ENCODE measurements at places on chromosomes 11 and 22.

GRCh38 chr11:125069008-125069407, 5.9 kb downstream of the SLC37A2 start:
- no peak for DNase-seq

- DNase-seq = no peak
These were observed 44.9 kb downstream of the ALG9 start for GRCh38 chr11:111826322-111826950.

- DNase-seq = no peak
These were observed 51.1 kb downstream of the MCM5 start for GRCh38 chr22:35450824-35451569.

DNA sequence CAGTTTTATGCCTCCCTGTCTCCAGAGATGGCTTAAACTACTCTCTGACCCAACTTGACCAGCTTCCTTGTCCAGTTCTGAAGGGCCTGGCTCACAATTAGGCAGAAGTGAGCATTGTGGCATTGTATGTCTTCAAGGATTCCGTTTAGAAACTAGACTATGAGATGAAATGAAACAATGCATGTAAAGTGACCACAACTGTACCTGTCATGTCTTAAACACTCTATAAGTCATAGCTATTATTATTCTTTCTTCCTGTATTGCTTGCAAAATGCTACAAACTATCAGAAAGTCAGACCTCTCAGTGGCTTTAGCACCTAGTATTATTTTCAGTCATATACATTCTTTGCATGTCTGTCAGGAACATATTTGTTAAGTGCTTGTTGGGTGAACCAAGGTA, 127.9 kb upstream of the MTMR2 start:
- no peak for DNase-seq

DNA sequence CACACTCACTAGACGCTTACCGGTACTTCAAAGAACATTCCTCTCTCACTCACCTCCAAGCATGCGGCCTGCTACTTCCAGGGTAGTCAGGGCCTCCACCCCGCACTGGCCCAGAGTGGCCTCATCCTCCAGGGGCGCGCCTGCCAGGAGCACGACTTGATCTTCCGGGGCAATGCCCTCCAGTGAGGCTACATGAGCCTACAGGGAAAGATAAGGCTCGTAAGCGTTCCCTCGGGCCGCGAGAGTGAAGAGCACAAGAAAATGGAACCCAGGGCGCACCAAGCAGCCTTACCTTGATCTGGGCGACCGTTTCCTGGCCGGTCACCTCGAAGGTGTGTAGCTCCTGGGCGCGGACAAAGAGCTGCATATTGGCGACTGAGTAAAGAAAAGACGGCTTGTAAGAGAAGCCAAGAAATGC, 478 bp downstream of the FAU start:
- no peak for DNase-seq

- no peak for DNase-seq
These were observed 101.2 kb downstream of the NAT10 start for GRCh38 chr11:34206407-34207300.

DNA sequence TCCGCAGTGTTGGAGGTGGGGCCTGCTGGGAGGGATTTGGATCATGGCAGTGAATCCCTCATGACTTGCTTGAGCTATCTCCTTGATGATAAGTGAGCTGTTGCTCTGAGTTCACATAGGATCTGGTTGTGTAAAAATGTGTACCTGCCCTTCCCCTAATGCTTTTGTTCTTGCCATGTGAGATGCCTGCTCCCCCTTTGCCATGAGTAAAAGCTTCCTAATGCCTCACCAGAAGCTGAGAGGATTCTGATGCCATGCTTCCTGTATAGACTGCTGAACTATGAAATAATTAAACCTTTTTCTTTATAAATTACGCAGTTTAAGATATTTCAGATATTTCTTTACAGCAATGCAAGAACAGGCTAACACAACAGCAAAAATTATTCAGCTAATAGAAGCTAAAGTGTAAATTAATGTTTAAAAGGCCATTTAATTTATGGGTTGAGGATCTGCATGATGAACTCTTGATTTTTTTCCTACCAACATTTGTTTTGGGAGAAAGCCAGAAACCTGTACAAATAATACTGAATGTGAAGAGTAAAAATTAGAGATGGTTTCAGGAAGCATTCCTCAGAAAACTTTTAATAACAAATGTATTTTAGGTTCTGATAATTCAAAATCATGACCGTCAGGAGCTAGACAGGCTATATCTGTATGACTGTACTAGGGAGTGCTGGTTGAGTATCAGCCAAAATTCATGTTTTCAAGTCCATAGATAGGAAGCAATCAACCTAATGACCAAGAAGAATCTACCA, 177.5 kb upstream of the GRIA4 start:
- no peak for DNase-seq

DNA sequence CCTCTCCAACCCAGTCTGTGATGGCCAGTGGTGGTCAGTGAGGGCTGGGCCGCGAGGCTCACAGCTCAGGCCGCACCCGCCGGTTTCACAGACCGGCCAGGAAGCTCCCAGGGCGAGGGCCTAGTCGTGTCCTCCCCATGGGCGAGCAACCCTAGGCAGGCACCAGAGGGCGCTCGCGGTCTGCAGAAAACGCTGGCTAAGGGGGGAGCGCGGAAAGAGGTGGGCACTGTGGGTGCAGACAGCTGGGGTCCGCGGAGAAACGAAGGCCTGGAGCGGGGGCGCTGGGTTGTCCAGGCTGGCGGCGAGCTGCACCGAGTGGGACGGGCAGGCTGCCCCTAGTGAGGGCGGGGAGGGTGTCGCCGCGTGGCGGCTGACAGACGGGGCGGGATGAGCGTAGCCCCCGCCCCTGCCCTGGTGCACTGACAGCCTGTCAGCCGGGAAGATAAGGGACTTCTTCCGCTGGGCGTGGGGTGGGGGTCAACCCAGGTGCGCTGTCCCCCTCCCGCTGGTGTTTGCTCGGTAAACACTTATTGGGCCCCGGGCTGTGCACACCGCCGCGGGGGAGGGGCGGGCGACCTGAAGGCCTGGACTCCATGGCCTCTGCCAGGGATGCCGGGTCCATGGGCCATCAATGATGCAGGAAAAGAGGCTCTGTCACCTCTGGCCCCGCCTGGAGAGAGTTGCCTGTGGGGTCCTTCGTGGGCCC, 7.5 kb downstream of the GP1BB start:
- DNase-seq = peak; percentile 83

DNA sequence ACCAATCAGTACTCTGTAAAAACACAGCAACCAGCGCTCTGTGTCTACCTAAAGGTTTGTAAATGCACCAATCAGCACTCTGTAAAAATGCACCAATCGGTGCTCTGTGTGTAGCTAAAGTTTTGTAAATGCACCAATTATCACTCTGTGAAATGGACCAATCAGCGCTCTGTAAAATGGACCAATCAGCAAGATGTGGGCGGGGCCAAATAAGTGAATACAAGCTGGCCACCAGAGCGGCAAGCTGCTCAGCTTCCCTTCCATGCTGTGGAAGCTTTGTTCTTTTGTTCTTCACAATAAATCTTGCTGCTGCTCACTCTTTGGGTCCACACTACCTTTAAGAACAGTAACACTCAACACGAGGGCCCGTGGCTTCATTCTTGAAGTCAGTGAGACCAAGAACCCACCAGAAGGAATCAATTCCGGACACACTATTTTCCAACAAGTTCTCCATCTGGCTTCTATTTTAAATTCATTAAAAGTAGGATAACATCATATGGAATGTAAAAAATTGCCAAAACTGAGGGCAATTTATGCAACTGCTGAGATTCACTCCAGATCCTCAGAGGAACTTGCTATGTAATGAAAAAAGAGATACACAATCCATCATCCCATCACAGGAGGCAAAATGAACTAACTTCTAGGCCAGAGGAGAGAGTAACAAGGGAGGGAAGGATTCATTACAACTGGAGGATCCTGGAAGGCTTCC, 3.1 kb upstream of the PANX1 start:
- DNase-seq = no peak

GRCh38 chr11:61616434-61616833, 35.6 kb upstream of the SYT7 start:
- DNase-seq = no peak

DNA sequence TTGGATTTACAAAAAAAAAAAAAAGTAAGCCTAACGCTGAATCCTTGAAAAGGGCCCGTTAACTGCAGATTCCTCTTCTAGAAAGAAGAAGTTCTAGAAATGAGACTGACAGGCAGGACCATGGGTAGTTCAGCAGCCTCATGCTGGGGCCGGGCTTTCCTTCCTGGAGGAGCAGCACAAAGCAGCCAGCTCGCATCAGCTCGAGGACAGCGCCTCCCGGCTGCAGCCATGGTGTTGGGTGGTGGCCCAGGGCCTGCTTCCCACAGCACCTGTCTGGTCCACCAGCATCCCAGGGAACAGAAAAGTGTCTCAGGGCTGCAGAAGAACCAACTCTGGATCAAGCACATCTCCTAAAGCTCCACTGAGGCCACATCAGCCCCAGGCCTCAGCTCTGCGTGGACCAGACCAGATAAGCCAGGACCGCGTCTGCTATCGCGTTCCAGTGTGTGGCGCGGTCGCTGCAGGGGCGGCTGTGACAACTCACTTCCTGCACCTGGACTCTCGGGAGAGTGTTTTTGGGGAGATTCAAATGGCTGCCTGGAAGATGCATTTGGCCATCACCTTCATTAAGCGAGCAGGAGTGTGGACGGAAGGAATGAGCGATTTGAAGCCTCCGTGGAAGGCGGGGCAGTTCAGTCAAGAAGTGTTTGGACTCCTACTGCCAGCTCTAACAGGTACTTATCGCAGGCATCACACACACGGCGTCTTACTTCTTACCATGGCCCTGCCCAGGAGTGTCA, 53.5 kb downstream of the MYH9 start:
- peak; percentile 41 for DNase-seq

GRCh38 chr22:46812034-46812605, 49.7 kb downstream of the TBC1D22A start:
- no peak for DNase-seq

DNA sequence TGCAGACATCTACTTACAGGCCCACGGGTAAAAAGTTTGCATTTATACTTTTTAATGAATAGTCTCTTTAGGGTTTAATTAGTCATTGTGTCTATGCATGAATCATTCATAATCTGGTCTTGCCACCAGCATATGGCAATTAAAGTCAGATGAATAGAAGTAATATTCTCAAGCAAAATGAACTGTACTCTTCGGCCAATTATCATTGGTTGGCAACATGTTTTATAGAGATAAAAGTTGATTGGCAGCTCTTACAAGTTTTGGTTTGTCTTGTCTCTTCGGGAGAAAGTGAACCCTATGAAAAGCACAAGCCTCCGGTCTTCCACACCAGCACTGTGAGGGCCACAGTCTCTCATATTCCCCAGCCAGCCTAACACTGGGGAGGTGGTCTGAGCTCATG, 97.8 kb downstream of the OSBP2 start:
- DNase-seq = no peak

DNA sequence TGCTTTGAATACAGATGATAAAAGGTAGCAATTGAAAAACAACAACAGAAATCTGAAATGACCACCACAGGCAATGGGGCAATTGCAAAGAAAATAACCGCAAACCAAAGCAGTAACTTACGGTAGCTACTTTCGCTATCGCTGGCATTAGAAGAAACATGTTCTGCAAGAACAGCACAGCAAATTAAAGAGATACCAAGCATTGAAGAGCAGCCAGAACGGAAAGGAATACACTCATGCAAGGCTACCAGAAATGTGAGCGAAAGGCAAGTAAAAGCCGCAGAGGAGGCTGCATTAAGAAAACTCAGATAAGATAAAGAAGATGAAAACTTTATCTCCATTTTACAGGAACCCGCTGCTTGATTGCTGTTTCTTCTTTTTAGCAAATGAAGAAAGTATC, 194.1 kb upstream of the CCDC90B start:
- DNase-seq = no peak

- DNase-seq = no peak
These were observed 15.0 kb upstream of the GNB1L start for GRCh38 chr22:19869497-19870152.

DNA sequence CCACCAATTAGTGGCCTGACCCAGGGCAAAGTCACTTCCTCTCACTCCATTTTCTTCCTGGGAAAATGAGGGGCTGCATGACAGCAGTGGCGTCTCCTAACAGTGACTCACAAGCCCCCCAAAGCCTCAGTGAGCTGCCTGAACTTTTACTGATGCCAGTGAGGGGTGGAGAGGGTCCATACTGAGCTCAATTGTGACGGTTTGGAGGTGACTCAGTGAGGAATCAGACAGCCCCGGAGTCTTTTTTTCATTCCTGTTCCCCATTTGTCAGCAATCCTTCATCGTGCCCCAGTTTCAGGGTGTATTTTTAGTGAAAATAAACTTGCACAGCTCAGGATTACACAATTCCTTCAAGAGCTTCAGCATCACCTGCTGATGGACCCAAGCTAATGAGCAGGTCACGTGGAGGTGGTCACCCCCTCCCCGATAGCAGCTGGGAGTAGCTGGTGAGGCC, 30.1 kb upstream of the RASD2 start:
- no peak for DNase-seq

- no peak for DNase-seq
These were observed 24.7 kb downstream of the TPCN2 start for GRCh38 chr11:69073469-69073868.

DNA sequence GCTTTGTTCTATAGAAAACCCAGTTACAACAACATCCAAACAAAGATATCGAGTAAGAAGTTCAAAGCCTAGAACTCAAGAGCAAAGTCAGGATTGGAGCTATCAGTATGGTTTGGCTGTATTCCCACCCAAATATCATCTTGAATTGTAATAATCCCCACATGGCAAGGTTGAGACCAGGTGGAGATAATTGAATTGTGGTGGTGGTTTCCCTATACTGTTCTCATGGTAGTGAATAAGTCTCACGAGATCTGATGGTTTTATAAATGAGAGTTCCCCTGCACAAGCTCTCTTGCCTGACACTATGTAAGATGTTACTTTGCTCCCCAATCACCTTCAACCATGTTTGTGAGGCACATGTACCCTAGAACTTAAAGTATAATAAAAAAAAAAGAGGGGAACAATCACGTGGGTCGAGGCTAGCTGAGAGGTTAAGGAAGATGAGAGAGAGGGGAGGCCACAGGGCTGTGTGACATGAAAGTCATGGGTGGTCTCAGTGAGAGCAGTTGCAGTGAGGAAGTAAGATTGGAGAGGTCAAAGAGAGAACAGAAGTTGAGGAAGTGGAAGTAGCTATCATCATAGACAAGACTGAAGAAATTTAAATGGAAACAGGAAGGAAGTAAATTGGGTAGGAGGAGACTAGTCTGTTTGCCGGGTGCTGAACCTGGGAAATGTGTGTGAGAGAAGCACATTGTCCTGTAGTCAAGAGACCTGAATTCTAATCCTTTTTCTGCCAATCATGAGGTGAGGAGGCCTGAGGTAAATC, 80.1 kb upstream of the CD44 start:
- no peak for DNase-seq

GRCh38 chr11:67450796-67451657, 1.5 kb downstream of the GPR152 start:
- DNase-seq = no peak

DNA sequence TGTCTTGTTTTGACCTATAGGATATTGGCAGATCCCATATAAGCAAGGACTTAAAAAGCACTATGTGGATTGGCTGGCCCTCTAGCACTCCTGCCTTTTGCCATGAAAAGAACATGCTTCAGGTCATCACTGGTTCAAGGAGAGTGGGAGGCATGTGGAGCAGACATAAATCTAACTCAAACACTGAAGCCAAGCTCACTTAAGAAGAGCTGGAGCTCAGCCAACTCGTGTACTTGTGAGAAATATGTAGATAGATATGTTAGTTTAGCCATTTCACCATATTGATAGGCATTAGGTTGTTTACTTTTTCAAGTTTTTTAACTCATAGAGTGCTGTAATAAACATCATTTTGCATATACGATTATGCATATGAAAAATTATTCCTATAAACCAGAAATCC, 19.9 kb upstream of the BBOX1 start:
- DNase-seq = no peak

GRCh38 chr11:113623114-113623513, 83.0 kb downstream of the TMPRSS5 start:
- no peak for DNase-seq

- no peak for DNase-seq
These were observed 164.0 kb upstream of the RASSF10 start for GRCh38 chr11:12845163-12845562.

Data from stimulated activated CD4-positive, alpha-beta T cell treated with anti-CD3 and anti-CD28 coated beads, TNF-alpha, amount 100 ng/mL, for 24 hours (primary cell).